ENCODE measurements at places on chromosomes 5 and 9. TPM values are rescaled to one million over a fixed set of nuclear protein-coding genes. Genes with fewer than 3 reads are reported as not detected.

The GGTA1 gene
- not detected for total RNA-seq

The SLC35A4 gene
- 20.7 TPM for total RNA-seq

DNA sequence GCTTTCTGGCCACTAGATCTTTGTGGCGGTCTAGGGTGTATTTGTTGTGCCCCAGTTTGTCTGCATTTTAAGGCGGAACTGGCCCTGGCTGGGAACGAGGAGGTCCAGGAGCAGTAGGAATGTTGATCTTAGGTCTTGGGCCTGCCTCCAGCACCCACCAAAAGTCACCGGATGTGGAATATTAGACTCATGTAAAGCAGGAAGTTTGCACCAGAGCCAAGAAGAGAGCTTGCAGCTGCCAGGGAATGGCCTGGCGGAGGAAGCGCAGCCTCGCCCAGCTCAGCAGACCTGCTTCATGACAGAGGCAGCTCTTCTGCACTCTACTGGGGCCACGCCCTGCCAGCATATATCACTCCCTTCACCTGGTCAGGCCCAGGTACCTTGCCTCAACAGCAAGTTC lies 3.3 kb downstream of the GPX3 start:
- no peak for DNase-seq

The CCNI2 gene
- total RNA-seq, result not detected

The ORM2 gene
- not detected for total RNA-seq

GRCh38 chr5:63963080-63963735 lies 963 bp upstream of the HTR1A start:
- peak; percentile 95 for DNase-seq

GRCh38 chr5:104186510-104186909 lies 623.9 kb upstream of the NUDT12 start:
- no peak for DNase-seq

- no peak for DNase-seq
Measured at GRCh38 chr9:112817860-112818203, 67.3 kb downstream of the SNX30 start.

The GRXCR2 gene
- not detected for total RNA-seq

The RNF183 gene
- total RNA-seq, result 0.09 TPM

The SMARCA2 gene
- total RNA-seq, result 2.3 TPM

The SPATA31D4 gene
- total RNA-seq, result not detected

DNA sequence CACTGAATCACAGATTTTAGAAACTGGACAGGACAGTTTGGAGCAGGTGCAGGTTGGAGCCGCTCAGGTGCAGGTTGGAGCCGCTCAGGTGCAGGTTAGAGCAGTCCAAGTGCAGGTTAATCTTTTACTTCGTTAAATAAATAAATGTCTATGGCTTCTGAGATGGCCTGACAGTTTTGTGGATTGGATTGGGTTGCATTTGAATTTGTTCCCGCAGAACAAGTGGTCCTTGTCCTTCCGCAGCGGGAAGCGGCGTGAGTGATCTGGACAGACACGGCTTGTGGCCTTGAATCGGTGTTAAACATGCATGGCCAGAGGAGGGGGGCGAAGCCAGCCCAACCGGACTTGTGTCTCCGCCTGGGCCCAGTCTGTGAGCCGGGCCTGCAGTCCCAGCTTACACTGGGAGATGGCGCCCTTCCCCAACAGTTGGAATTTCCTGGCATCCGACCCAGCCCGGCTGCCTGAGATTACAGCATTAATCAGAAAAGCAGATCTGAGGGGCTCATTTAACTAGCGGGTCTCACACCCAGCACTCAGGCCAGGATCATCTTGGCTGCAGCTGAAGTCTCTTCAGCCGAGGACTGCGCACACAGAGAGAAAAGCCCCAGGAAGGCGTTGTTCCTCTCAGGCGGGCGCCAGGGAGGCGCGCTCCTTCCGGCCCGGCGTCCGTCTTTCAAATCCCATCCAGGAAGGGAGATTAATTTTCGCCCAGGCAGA lies 1.5 kb upstream of the OLFM1 start:
- DNase-seq, result peak; percentile 92

The PKN3 gene
- total RNA-seq, result 16.1 TPM

The CDC20B gene
- not detected for total RNA-seq

DNA sequence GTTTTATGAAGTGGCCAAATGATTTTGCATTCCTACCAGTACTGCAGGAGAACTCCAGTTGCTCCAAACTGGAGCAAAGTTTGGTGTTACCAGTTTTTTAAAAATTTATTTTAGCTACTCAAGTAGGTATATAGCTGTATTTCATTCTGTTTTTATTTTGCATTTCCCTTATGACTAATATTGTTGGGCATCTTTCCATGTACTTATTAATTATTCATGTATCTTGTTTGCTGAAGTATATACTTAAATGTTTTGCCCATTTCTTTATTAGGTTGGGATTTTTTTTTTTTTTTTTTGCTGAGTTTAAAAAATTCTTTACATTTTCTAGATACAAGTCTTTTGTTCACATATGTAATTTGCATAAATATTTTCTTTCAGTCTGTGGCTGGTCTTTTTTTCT lies 386.6 kb upstream of the DAB2 start:
- no peak for DNase-seq

DNA sequence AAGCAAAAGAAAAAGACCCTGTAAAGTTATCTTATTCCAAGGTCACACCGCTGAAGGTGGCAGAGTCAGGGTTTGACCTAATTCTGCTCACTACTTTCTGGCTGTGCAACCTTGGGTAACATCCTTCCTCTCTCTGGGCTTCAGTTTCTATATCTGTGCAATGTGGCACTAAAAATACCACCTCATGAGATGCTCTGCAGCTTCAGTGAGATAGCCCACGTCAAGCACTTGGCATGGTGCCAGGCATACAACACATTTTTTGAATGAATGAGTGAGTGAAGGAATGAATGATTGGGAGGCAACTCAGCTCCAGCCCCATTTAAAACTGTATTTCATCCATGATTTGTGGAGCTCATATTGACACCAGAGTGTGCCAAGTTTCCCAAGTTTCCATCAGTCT lies 62.3 kb downstream of the FOXI1 start:
- DNase-seq, result no peak

The AGXT2 gene
- not detected for total RNA-seq

- DNase-seq, result peak; percentile 3
Measured at GRCh38 chr5:152170350-152170749, 234.7 kb downstream of the NMUR2 start.

DNA sequence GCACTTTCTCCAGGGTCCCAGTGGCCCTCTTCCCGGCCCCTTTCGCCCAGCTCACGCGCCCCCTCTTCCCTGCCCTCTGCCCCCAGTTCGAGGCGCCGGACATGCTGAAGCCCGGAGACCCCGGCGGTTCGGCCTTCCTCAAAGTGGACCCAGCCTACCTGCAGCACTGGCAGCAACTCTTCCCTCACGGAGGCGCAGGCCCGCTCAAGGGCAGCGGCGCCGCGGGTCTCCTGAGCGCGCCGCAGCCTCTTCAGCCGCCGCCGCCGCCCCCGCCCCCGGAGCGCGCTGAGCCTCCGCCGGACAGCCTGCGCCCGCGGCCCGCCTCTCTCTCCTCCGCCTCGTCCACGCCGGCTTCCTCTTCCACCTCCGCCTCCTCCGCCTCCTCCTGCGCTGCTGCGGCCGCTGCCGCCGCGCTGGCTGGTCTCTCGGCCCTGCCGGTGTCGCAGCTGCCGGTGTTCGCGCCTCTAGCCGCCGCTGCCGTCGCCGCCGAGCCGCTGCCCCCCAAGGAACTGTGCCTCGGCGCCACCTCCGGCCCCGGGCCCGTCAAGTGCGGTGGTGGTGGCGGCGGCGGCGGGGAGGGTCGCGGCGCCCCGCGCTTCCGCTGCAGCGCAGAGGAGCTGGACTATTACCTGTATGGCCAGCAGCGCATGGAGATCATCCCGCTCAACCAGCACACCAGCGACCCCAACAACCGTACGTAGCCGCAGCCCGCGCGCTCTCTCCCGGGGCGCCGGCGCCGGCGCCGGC lies 1.0 kb downstream of the PRDM6 start:
- DNase-seq, result peak; percentile 79

- DNase-seq, result no peak
Measured at GRCh38 chr9:115777610-115778009, 376.0 kb upstream of the PAPPA start.

GRCh38 chr9:3751125-3751758 lies 225.4 kb upstream of the RFX3 start:
- DNase-seq, result no peak

DNA sequence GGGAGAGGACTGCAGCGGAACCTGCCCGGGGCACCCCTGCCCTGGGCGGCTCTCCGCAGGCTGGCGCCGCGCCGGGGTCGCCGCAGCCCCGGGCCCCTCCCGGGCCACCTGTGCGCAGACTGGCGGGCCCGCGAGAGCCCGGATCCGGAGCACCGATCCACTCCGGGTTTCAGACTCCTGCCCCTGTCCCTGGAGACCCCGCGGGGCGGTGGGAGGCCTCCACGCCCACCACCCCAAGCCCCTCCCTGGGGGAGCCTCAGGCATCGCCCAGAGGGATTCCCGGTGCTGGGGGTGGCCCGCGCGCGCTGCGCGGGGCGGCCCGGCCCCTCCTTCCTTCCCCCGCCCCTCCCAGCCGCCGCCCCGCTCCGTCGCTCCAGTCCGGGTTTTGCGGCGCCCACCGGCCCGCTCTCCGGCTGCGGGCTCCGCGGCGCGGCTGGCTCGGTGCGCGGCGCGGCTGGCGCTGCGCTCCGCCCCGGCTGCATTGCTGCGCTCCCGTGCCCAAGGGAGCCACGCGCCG lies at the start of gene UNC5A:
UNC5A (plus strand) TSS at position 479 of the 517 bp plus-strand sequence. CDS start 192 bp downstream, outside the sequence.
- DNase-seq, result peak; percentile 88

Data from neural progenitor cell (in vitro differentiated cells).